Upper lobe of left lung (tissue), 6 donors: ENCODE measurements at places on chromosomes 7 and 10. TPM values are rescaled to one million over a fixed set of nuclear protein-coding genes. Genes with fewer than 3 reads are reported as not detected.

ZNF479 gene
- total RNA-seq = not detected

VWDE gene
- total RNA-seq = 0.84 TPM

EBF3 gene
- not detected for total RNA-seq

GRCh38 chr7:22802426-22802825 lies 20.2 kb downstream of the TOMM7 start:
- no peaks in the 10 kb centered on the region for H3K36me3 ChIP-seq
- H3K4me3 ChIP-seq = no peak overlapping the region
- H3K4me1 ChIP-seq = no peaks in the 10 kb centered on the region
- H3K27ac ChIP-seq = no peak overlapping the region
- DNase-seq = no peak

DNA sequence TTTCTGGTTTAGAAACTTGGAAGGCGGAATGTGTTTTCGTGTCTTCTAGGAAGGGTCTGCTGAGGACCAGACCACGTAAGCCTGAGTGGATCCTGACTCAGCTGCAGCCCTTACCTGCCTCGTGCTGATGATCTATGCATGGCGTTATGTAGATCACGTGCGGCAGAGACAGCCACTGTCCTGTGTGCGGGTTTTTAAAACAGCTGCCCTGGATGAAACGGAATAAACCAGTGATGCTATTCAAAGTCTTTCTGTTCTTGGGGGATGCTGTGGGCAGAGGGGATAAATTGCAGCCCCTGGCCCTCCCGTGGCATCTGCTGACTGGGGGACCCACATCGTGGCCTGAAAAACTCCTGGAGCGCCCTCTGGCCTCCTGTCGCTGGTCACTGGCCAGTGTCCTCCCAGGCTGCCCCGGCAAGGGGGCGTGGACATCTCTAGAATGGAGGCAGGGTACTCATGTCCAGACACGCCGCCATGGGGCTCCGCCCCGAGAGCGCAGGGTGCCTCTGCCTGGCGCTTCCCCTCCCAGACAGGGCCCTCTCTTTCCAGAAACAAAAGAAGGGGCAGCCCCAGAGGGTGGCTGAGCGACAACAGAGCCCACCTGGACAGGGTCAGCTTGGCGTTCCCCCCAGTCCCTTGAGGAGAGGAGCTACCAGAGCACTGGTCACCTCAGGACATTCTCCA lies 13.2 kb downstream of the ALKBH4 start:
- H3K4me3 ChIP-seq = no peak overlapping the region
- no peaks in the 10 kb centered on the region for H3K4me1 ChIP-seq
- H3K27ac ChIP-seq = no peak overlapping the region
- H3K27me3 ChIP-seq = no peaks in the 10 kb centered on the region
- DNase-seq = peak; percentile 80

DNA sequence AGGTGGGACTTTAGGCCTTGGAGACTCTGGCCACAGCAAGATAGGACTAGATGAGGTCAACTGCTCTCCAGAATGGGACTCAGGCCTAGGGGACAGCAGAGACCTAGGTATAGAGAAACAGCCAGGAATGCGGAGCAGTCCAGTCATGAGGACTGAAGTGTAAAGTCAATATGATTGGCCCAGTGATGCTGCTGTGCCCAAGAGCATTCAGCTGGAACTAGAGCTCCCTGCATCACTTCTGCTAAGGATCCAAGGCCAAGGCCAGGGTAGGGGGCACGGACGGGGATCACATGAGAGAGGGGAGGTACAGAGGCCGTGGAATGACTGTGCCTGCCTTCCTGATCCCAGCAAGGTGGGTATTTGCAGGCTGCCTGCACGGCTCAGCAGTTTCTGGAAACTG lies 237.9 kb downstream of the FRMD4A start:
- H3K36me3 ChIP-seq = no peaks in the 10 kb centered on the region
- H3K4me1 ChIP-seq = peaks cover 4% of the 10 kb centered on the region
- no peak overlapping the region for H3K27ac ChIP-seq
- DNase-seq = no peak

DNA sequence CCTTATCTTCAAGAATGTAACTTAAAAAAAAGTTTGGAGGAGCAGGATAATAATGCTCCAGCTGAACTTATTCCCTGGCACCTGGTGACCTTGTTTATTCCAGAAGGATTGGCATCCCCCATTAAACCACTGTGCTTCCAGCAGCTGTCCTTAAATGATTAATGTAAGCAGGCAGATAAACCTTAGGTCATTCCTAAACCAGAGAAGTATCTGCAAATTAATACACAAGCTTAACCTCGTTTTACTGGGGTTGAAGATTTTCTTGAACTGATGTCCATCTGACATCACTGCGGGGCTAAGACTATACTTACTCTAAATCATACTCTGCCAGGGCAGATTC lies 116.1 kb upstream of the PALS2 start:
- H3K4me1 ChIP-seq = no peaks in the 10 kb centered on the region
- H3K36me3 ChIP-seq = no peaks in the 10 kb centered on the region
- no peak for DNase-seq
- H3K4me3 ChIP-seq = no peak overlapping the region

DNA sequence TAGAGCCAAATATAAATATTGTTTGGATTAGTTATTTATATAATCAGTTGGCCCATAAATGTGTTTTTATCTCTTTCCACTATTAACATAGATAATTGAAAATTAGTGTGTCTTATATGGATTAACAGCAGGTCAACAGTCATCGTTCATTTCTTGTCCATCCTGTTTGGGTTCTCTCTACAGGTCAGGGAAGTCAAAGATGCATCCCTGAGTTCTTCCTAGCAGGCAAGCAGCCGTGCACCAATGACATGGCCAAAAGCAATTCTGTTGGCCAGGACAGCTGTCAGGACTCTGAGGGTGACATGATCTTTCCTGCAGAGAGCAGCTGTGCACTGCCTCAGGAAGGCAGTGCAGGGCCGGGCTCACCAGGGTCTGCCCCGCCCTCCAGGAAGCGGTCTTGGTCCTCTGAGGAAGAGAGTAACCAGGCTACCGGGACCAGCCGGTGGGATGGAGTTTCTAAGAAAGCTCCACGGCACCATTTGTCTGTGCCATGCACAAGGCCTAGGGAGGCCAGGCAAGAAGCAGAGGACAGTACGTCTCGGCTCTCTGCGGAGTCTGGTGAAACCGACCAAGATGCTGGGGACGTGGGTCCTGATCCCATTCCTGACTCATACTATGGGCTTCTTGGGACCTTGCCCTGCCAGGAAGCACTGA lies 15.9 kb downstream of the FBH1 start:
- peak overlapping the region; percentile 18 for H3K27ac ChIP-seq
- no peaks in the 10 kb centered on the region for H3K27me3 ChIP-seq
- H3K4me3 ChIP-seq = no peak overlapping the region
- DNase-seq = peak; percentile 26

- no peaks in the 10 kb centered on the region for H3K27me3 ChIP-seq
- no peak for DNase-seq
- H3K36me3 ChIP-seq = no peaks in the 10 kb centered on the region
Observed at GRCh38 chr7:81473236-81473635, 296.6 kb downstream of the HGF start.

GRCh38 chr7:82443547-82444219 lies at the start of gene CACNA2D1:
Gene CACNA2D1, minus strand, starts transcription at chr7:82443777.
- no peaks in the 10 kb centered on the region for H3K27me3 ChIP-seq
- H3K27ac ChIP-seq = peak within 1 kb of the TSS; percentile 83
- peaks cover 25% of the 10 kb centered on the region for H3K4me1 ChIP-seq
- DNase-seq = peak; percentile 93
- H3K36me3 ChIP-seq = no peaks in the 10 kb centered on the region
- peak within 1 kb of the TSS; percentile 56 for H3K4me3 ChIP-seq

- no peak overlapping the region for H3K4me3 ChIP-seq
- no peak overlapping the region for H3K27ac ChIP-seq
- H3K4me1 ChIP-seq = no peaks in the 10 kb centered on the region
- DNase-seq = no peak
- no peaks in the 10 kb centered on the region for H3K27me3 ChIP-seq
Observed at GRCh38 chr7:87797798-87798403, 78.3 kb downstream of the SLC25A40 start.
